ENCODE measurements at places on chromosomes 1 and 21.
A peak's percentile ranks its signal among the peaks of the same experiment; 100 is the strongest.

DNA sequence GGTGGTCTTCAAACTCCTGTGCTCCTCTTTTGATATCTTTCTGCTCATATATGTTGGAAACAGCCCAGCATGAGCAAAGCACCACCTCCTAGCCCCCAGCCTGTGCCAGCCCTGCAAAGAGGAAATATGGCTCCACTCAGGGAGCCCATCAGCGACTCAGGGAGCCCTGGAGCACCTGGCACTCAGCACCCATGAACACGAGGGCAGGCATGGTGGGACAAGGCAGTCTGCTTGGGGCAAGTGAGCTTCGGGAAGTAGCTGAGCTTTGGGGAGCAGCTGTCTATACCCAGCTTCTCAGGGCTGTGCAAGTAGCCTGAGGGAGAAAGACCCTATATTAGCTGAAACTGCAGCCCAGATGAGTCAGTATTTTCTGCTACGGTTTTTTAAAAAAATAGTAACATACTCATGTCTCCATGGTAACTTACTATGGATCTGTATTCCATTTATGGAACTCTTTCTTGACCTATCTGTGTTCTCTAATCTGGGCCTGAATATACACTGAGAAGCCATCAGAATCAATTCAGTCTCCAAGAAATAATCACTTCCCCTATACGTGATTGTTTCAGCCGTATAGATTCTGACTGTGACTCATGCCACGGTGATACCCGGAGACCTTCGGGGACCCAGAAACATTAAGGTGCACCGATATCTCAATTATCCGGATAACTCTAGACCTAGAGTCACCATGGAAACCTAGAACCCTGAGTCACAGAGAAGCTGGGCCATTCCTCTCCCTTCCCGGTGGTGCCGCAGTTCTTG lies 1.5 kb upstream of the ETS2 start:
- no peak for DNase-seq

- no peak for DNase-seq
Measured at GRCh38 chr1:111199881-111200801, at the start of gene DENND2D. Gene DENND2D (minus strand): TSS chr1:111200646. CDS start chr1:111200459, 187 bp downstream.

- peak; percentile 65 for DNase-seq
Measured at GRCh38 chr1:113758631-113759332, 504 bp downstream of the PHTF1 start.

- peak; percentile 68 for DNase-seq
Measured at GRCh38 chr1:186492531-186493291, 31.8 kb upstream of the PDC start.

DNA sequence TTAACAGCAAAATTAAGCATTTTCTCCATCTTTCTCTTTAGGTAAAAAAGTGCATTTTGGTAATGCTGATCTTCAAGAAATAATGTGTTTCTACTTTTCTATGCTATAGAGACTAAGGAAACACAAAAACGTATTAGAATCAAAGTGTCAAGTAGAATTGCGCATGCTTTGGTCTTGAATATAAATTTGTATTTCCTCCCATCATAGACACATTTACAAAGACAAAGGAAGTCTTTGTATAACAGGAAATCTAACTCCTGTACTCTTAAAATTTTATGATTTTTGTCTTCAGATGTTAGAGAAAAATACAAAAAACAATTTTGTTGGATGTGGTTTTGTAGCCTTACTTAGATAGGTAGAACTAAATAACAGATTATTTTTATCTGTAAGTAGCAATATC lies 1299.4 kb downstream of the NCAM2 start:
- DNase-seq: no peak

DNA sequence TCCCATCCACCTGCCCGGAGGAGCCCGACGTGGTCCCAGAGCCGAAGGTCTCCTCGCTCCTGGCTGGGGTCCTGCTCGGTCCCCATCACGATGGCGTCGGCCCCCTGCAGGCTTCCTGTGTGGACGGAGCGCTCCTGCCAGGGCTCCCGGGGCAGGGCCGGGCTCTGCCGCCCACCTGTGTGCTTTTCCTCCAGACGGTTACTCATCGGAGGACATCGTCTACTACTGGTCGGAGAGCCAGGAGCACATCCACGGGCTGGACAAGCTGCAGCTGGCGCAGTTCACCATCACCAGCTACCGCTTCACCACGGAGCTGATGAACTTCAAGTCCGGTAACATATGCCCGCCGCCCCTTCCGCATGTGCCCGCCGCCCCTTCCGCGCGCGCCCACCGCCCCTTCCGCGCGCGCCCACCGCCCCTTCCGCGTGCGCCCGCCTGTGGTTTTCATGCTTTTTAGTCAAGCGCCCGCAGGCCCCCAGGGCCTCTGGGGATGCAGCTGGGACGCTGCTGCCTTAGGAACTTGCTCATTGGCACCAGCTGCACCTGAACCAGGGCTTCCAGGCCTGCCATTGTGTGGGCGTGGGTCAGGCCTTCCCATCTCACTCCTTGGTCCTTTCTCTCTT lies 8.9 kb downstream of the GABRD start:
- DNase-seq: no peak

Measured in cardiac fibroblast (primary cell).